ENCODE measurements at places on chromosomes 16 and 17.

GRCh38 chr17:7856011-7856810 lies 1.1 kb downstream of the NAA38 start:
- DNase-seq, result no peak

DNA sequence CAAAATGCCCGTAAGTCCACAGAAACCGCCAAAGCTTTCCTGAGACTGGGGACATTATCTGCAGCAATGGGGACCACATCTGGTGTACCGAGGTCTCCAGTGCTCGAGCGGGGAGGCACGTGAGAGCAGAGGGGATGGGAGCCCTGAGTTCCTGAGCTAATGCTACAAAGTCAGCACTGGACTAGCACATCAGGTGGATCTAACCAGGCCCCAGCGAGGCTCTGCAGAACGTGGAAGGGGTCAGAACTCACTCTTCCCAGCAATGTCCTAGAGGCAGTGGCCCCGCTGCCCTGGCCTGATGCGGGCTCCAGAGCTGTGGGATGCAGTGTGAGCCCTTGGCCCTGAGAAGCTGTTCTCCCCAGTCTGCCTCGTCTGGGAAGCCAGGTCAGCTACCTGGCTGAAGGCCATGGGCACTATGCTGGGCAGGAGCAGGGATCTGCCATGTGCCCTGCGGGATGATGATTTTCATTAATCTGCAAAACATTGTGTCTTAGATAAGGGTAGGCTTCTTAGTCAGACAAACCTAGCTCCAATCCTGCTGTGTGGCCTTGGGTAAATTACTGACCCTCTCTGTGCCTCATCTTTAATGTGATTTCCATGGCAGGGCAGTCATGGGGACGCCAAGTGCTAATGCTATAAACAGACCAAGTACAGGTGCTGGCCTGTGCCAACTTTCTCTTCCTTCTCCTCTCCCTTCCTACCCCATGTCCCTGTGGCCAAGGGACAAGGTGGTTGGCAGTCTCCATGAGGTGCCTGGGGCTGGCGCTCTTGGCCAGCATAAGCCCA lies 40.1 kb upstream of the SLC38A10 start:
- DNase-seq, result no peak

- DNase-seq, result no peak
Observed at GRCh38 chr17:59375857-59376256, 44.4 kb downstream of the YPEL2 start.

GRCh38 chr17:58172369-58173071 lies 5.7 kb downstream of the OR4D2 start:
- no peak for DNase-seq
